PC-3 (cell line): ENCODE measurements at places on chromosomes 6 and 20. TPM values are rescaled to one million over a fixed set of nuclear protein-coding genes. Genes with fewer than 3 reads are reported as not detected.

Gene RAB44
- total RNA-seq: not detected in 2 replicates

Gene NDUFAF4
- total RNA-seq: 24.2 and 34.0 TPM in 2 replicates

Gene PRDM1
- 2.0 and 2.5 TPM in 2 replicates for total RNA-seq

Gene SRXN1
- total RNA-seq: 99.3 and 105 TPM in 2 replicates

Gene ASIP
- total RNA-seq: not detected in 2 replicates

Gene HDGFL1
- not detected in 2 replicates for total RNA-seq

Gene XKR7
- not detected in 2 replicates for total RNA-seq
